Testis (tissue), 5 donors: ENCODE measurements at places on chromosomes 6 and 20. TPM values are rescaled to one million over a fixed set of nuclear protein-coding genes. Genes with fewer than 3 reads are reported as not detected.

Gene EPB41L2
- total RNA-seq = 139 TPM

Gene CALHM5
- total RNA-seq = 2.0 TPM

Gene GTSF1L
- 202 TPM for total RNA-seq

Gene TRAPPC3L
- not detected for total RNA-seq

Gene DEFB132
- not detected for total RNA-seq
